ENCODE measurements at places on chromosomes 5 and 9.

- no peak for DNase-seq
Observed at GRCh38 chr9:18795947-18796671, 236.9 kb downstream of the SAXO1 start.

DNA sequence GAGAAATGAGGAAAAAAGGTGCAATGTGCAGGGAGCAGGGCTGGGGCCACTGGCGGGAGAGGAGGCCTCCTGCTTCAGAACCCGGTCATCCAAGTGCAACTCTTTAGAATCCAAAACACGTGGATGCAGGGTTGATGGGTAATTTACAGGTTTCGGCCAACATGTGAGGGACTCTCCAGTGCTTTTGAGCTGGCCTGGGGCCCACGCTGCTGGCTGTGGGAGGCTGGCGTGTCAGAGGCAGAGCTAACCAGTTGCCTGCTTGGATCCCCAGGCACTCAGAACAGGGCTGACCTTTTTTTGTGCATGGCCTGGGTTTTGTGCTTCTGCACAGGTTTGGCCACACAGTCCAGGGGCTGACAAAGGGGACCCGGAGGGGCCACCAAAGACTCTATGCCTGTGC, 61.6 kb downstream of the GADD45G start:
- no peak for DNase-seq

DNA sequence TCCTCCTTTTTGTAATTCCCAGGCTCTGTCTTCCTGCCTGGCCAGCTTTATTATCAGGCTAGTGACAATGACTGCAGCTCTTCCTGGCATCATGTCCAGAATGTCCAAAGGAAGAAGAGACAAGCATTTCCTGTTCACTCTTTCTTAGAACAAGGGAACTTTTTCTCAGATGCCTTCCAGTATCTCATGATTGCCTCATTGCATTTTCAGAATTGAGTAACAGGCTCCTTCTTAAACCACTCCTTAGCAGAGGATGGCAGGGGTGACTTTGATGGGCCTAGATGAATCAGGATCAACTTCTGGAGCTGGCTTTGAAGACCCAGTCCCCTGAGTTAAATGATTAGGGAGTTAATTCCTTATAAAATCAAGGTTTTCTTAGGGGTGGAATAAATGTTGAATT, 92.9 kb upstream of the RASGRF2 start:
- no peak for DNase-seq

- DNase-seq: no peak
Observed at GRCh38 chr5:149299451-149300054, 27.9 kb downstream of the AFAP1L1 start.

DNA sequence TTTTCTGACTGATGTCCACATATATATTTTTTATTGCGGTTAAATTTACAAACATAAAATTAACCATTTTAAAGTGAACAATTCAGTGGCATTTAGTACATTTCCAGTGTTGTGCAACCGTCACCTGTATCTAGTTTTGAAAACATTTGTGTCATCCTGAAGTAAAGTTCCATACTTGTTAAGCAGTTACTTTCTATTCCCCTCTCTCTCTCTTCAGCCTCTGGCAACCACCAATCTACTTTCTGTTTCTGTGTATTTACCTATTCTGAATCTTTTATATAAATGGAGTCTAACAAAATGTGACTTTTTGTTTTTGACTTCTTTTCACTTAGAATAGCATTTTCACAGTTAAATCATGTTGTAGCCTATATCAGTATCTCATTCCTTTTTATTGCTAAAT, 480.1 kb upstream of the SMARCA2 start:
- DNase-seq: no peak

DNA sequence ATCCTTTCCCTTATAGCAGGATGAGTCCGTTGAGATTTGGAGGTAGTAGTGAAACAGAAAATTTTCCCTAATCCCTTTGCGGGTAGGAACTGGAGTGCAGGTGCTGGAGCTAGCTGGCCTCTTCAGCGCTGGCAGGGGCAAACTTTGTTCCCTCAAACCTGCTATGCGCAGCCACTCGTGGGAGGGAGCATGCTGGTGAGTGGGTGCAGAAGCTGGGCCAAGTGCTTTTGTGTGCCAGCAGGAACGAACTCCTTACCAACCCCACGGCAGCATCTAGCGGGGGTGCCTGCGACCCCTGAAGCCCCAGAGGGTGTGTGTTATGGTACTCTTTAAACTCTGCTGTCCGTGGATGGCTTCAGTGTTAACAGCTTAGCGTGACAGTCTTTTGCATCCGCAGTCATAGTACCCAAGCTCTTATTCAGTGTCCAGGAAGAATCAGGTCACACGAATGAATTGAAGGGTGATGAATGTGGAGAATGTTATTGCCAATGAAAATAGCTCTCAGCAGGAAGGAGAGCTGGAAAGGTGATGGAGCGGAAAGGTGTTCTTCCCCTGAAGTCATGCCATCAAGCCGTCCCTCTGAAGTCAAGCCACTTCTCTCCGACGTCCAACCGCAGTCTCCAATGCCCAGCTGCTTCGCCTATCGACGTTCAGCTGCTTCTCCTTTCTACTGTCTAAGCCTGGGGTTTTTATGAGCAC, 1445.1 kb upstream of the CDH9 start:
- no peak for DNase-seq

DNA sequence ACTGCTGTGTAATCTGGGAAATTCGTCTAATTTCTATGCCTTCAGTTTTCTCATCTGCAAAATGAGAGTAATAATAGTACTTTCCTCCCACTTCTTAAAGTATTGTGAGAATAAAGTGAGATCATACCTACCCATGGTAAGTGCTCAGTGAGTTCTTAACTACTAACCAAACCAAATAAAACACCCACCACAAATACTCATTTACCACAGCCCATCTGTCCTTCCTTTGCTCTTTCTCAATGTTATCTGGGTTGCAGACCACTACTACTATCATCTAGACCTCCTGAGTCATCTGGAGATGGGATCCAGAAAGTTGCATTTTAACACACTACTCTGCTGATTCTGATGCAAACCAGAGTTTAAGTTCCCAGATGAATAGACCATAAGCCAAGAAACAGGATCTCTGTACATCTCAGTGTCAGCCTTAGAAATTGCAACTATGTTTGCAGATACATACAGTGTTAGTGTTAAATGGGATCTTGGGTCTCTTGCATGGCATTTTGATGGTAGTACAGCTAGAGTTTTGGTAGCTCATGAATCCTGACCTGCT, 105.4 kb upstream of the ATP10B start:
- DNase-seq: no peak

GRCh38 chr9:38149647-38150046, 80.6 kb upstream of the SHB start:
- DNase-seq: no peak

- peak; percentile 46 for DNase-seq
Observed at GRCh38 chr9:14437354-14438231, 123.7 kb upstream of the NFIB start.
